ENCODE measurements at places on chromosomes 11 and 22.

GRCh38 chr11:81339521-81339920 is 1394.1 kb downstream of the FAM181B start:
- no peak for DNase-seq

- no peak for DNase-seq
Measured at GRCh38 chr11:126391286-126391954, 35.9 kb downstream of the ST3GAL4 start.

- no peak for DNase-seq
Measured at GRCh38 chr11:96906476-96906875, 516.7 kb downstream of the JRKL start.

- DNase-seq = no peak
Measured at GRCh38 chr11:16280256-16280682, 76.1 kb downstream of the SOX6 start.

- no peak for DNase-seq
Measured at GRCh38 chr22:29061773-29062172, at the start of gene C22orf31. C22orf31 (minus strand) TSS chr22:29061831; CDS start chr22:29061792, 39 bp downstream.

GRCh38 chr11:123413636-123414035 is 16.4 kb upstream of the GRAMD1B start:
- no peak for DNase-seq

DNA sequence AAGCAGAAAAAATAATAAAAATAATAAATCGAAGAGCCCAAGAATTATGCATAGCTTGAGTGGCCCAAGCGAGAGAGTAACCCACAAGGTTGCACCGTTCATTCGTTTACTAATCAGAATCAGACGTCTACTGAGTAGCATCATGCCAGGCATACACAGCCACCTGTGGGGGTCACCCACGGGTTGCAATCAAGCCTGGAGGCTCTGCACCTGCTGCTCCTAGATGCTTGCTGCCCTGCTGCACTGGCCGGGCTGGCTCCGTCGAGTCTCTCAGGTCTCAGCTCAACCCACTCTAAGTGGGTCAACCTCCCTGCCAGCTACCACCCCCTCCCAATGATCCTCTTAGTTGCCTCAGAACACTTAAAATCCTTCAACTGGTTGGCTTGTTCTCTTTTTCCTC is 2.0 kb upstream of the TESMIN start:
- no peak for DNase-seq

- DNase-seq = no peak
Measured at GRCh38 chr22:44116755-44117684, 63.7 kb upstream of the PARVG start.

DNA sequence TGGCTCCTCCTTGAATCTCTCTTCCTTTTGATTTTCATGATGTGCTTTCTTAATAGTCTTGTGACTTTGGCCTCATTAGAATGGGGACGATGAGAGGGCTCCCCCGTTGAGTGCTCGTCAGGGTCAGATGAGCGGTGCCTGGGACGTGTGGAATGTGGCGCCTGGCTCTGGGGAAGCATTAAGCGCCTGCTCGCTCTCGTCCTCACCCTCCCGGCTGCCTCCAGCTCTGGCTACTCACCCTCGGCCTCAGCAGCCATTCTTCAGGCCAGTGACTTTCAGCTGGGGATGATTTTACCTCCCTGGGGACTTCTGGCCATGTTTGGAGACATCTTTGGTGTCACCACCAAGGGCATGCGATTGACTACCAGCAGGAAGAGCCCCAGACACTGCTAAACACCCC is 69.7 kb downstream of the RPS6KA4 start:
- DNase-seq = no peak

GRCh38 chr11:70176940-70177689 is 26.0 kb upstream of the FADD start:
- peak; percentile 27 for DNase-seq

DNA sequence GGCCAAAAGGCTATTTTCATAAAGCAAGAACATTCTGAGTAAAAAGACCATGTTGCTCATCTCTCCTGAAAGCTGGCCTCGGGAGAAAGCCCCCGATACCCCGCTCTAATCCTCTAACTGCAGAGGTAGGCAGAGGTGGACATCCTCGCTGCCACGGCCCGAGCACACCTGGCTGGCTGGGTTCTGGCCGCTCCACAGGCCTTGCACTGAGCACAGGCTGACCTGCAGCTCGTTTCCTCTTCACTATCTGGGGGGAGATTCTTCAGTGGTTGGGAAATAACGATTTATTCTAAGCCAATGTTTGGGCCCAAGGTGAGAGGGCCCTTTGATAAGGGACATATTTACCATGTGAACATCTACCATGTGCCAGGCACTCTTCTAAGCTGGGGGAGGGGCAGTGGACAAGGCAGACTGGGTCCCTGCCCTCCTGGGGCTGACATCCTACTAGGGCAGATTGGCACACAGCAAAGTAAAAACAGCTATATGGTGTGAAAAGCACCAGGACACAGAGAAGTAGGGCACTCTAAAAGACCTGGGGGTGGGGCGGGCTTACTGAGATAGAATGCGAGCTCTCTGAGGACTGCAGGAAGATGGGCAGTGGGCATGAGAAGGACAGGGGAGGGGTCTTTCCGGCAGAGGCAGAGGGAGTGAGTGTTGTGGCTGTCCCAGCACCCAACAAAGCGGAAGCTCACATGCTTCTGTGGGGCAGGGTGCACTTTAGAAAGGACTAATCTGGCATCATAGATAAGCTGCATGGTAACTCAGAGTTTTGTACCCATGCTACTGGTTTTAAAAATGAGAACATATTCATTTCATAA is 65.5 kb upstream of the ARFGAP3 start:
- DNase-seq = no peak

DNA sequence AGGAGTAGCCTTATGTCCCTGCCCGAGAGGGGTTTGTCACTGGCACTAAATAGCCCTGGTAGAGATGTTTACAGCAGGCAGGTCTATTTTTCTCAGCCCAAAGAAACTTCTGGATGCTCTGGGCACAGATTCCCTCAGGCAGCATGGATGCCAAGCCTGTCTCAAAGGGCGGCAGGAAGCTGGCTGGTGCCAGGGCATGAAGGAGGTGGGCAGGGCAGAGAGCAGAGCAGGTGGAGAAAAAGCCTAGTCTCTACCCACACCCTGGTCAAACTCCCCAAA is 4.1 kb upstream of the GAS2L1 start:
- DNase-seq = no peak

Measured in stimulated activated CD4-positive, alpha-beta T cell treated with anti-CD3 and anti-CD28 coated beads, Interleukin-1b, Interleukin-23, amount 100 ng/mL, for 1 hour (primary cell).